MCF 10A (cell line): ENCODE measurements at places on chromosomes 2 and 18. TPM values are rescaled to one million over a fixed set of nuclear protein-coding genes. Genes with fewer than 3 reads are reported as not detected.

- no peak for DNase-seq
- no peaks in the 10 kb centered on the region for H3K36me3 ChIP-seq
- H3K4me3 ChIP-seq = no peak overlapping the region
- H3K27me3 ChIP-seq = no peaks in the 10 kb centered on the region
- peaks cover 44% of the 10 kb centered on the region for H3K4me1 ChIP-seq
These were observed 10.4 kb upstream of the DAW1 start for GRCh38 chr2:227861011-227861410.

The FOSL2 gene
- 122 and 141 TPM in 2 replicates for total RNA-seq

- no peak overlapping the region for H3K4me3 ChIP-seq
- no peak for DNase-seq
- H3K27ac ChIP-seq = no peak overlapping the region
- H3K4me1 ChIP-seq = peaks cover 5% of the 10 kb centered on the region
- no peaks in the 10 kb centered on the region for H3K27me3 ChIP-seq
These were observed 42.7 kb upstream of the IL1RL1 start for GRCh38 chr2:102268510-102269199.

The PLA2R1 gene
- total RNA-seq = 7.5 and 8.4 TPM in 2 replicates

The AMER3 gene
- not detected in 2 replicates for total RNA-seq

DNA sequence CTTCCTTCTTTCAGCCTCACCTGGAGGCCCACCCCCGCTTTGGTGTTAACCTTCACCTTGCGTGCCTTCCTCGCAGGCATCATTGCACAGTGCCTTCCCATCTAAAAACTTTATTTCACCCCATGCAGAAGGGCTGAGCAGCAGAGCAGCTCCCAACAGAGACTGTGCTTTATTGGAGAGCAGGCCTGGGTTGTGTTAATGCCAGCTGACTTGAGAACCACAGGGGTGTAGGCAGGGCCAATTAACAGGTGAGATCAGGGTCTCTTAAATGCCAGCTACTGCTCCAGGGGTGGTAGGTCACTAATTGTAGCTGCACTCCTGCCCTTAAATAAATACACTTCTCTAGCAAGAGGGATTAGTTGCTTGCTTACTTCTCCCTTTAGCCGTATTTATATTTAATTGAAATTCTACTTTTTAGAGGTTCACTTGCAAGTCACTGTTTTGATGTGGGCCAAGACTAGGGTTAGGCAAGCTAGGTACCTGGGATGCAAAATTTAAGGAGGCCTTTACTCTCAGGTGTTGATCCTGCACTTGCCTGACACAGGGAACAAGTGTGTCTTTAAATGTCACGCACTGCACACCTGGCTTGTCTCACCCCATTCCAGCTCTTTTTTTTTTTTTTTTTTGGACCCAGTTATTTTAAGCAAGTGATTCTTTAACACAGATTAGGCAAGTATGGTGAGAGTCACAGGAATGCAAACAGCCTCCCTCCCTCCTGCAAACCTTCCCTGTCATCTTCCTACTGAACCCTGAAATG lies 54.5 kb downstream of the LYPD1 start:
- H3K27ac ChIP-seq = no peak overlapping the region
- H3K4me3 ChIP-seq = no peak overlapping the region
- H3K27me3 ChIP-seq = no peaks in the 10 kb centered on the region
- no peaks in the 10 kb centered on the region for H3K36me3 ChIP-seq

DNA sequence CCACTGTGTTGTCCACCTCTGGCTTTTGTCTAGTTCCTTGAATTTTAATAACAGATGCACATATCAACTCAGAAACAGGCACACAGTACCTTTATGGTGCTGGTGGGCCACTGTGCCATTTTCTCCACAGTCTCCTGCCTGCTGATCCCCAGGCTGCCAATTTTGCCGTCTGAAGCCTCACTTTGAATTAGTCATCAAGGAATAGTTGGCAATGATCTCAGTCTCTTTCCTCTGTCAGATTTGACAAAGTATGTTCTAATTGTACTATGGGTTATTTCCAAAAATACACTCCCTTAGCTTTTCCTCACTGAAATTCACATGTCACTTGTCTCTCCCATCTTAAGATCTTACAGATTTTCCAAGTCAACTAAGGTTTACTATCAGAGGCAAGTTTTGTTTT lies 140.7 kb downstream of the ZNF516 start:
- no peak overlapping the region for H3K4me3 ChIP-seq
- peaks cover 23% of the 10 kb centered on the region for H3K4me1 ChIP-seq
- no peaks in the 10 kb centered on the region for H3K27me3 ChIP-seq
- peak overlapping the region; percentile 25 for H3K27ac ChIP-seq

- no peaks in the 10 kb centered on the region for H3K36me3 ChIP-seq
- H3K4me1 ChIP-seq = peaks cover 15% of the 10 kb centered on the region
- peak; percentile 67 for DNase-seq
- no peak overlapping the region for H3K4me3 ChIP-seq
- H3K27me3 ChIP-seq = no peaks in the 10 kb centered on the region
These were observed 8.7 kb upstream of the SERPINB13 start for GRCh38 chr18:63578357-63578958.

The CABYR gene
- 3.0 TPM in 2 replicates for total RNA-seq

DNA sequence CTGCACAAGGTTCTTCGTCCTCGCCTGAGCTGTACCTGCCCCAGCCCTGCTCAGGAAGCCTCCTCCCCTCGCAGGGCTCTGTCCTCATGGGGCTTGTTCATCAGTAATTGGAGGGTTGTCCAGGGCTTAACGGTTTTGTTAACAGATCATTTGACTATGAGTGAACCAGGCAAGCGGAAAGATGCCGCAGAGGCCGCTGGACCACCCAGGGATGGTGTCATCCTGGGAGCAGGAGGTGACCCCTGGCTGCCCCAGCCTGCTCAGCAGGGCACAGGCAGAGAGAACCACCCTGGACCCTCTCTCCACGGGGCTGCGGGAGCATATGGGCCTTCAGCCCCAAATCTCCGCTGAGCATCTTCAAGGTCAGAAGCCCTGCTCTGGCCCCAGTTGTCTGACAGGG lies 264.3 kb downstream of the KLHL29 start:
- H3K4me3 ChIP-seq = no peak overlapping the region
- H3K27ac ChIP-seq = peak overlapping the region; percentile 72
- DNase-seq = no peak
- H3K36me3 ChIP-seq = peaks cover 26% of the 10 kb centered on the region
- no peaks in the 10 kb centered on the region for H3K27me3 ChIP-seq
